Umbilical cord (tissue), 2 donors: ENCODE measurements at places on chromosomes 5 and 9. TPM values are rescaled to one million over a fixed set of nuclear protein-coding genes. Genes with fewer than 3 reads are reported as not detected.

Gene PCDHA12
- 2.9 TPM for total RNA-seq

Gene RNF180
- 27.4 TPM for total RNA-seq

Gene CTXN3
- total RNA-seq, result 2.6 TPM

Gene SH2D3C
- total RNA-seq, result 4.6 TPM

Gene F2RL1
- 3.9 TPM for total RNA-seq

Gene GRIN1
- 5.1 TPM for total RNA-seq

Gene PCDHGA10
- 10.8 TPM for total RNA-seq

Gene DNAH5
- 0.48 TPM for total RNA-seq

Gene OR4F3
- not detected for total RNA-seq

Gene IRX2
- total RNA-seq, result 6.5 TPM

Gene CER1
- 3.9 TPM for total RNA-seq

Gene MTX3
- 26.0 TPM for total RNA-seq

Gene SHLD3
- total RNA-seq, result 2.2 TPM

Gene RNF44
- 0.24 TPM for total RNA-seq

Gene NAIP
- total RNA-seq, result 49.4 TPM

Gene SLC34A3
- not detected for total RNA-seq

Gene DDX4
- total RNA-seq, result 4.1 TPM

Gene KCNN2
- total RNA-seq, result 3.9 TPM

Gene NUTM2F
- not detected for total RNA-seq

Gene GMCL2
- total RNA-seq, result 4.1 TPM

Gene BHMT
- 37.8 TPM for total RNA-seq
